ENCODE measurements at places on chromosomes 1 and 21. TPM values are rescaled to one million over a fixed set of nuclear protein-coding genes. Genes with fewer than 3 reads are reported as not detected.

The IL22RA1 gene
- not detected for total RNA-seq

The LAX1 gene
- 0.57 TPM for total RNA-seq

The RHBG gene
- not detected for total RNA-seq

The F5 gene
- 16.3 TPM for total RNA-seq

The L1TD1 gene
- 0.34 TPM for total RNA-seq

The ABCG1 gene
- total RNA-seq: 8.6 TPM

The CAMSAP2 gene
- total RNA-seq: 73.2 TPM

The CFH gene
- total RNA-seq: 432 TPM

The AIRE gene
- not detected for total RNA-seq

The C1QB gene
- 1,649 TPM for total RNA-seq

The MCOLN2 gene
- total RNA-seq: 0.38 TPM

The KPRP gene
- not detected for total RNA-seq

The GBP4 gene
- 8.0 TPM for total RNA-seq

The RNF187 gene
- 22.4 TPM for total RNA-seq

The C1orf210 gene
- 0.34 TPM for total RNA-seq

The TMEM269 gene
- total RNA-seq: 0.51 TPM

The CCDC24 gene
- 4.4 TPM for total RNA-seq

The C4BPA gene
- total RNA-seq: not detected

The AK5 gene
- not detected for total RNA-seq

The CTSE gene
- not detected for total RNA-seq

The C1QC gene
- 232 TPM for total RNA-seq

The CCSAP gene
- total RNA-seq: 15.6 TPM

The PTPRU gene
- total RNA-seq: 15.8 TPM

The RIMKLA gene
- 0.17 TPM for total RNA-seq

The BATF3 gene
- total RNA-seq: 2.0 TPM

The SERPINC1 gene
- total RNA-seq: 0.51 TPM

The FAM3B gene
- 2.4 TPM for total RNA-seq

The ILDR2 gene
- total RNA-seq: not detected

The PRAMEF7 gene
- not detected for total RNA-seq

The IVL gene
- total RNA-seq: not detected

The FNDC5 gene
- 0.85 TPM for total RNA-seq

The VWA1 gene
- 21.3 TPM for total RNA-seq

The PGBD5 gene
- total RNA-seq: 0.22 TPM

The FAM78B gene
- total RNA-seq: 1.5 TPM

The ADAMTS5 gene
- 146 TPM for total RNA-seq

The MYCBP gene
- 14.6 TPM for total RNA-seq

The SLC30A10 gene
- total RNA-seq: not detected

The BSND gene
- total RNA-seq: not detected

The RXFP4 gene
- not detected for total RNA-seq

The S100A14 gene
- 0.65 TPM for total RNA-seq

The NTRK1 gene
- 0.85 TPM for total RNA-seq

The NBPF1 gene
- total RNA-seq: 50.1 TPM

The THEM5 gene
- not detected for total RNA-seq

The KLHL12 gene
- 24.1 TPM for total RNA-seq

Data from subcutaneous adipose tissue (tissue), 4 donors.